ENCODE measurements at places on chromosomes 7 and 10.

DNA sequence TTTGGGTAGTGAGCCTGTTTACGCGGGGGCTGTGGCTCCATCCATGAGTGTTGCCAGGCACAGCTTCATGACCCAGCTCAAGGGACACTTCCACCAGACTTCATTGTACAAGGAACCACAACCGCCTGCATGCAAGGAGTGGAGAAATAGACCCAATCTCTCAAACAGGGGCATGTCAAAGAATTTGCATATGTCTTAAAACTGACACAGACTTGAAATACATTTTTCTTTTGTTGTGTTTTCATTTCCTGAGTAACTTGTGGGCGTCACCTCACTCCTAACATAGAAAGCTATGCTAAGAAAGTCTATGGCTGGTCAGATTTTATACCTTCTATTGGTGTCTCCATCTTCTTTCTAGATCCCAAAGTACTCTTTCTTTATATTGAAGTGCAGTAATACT lies 266.2 kb upstream of the RNF32 start:
- DNase-seq: no peak

GRCh38 chr10:90871279-90871765 lies 452 bp upstream of the RPP30 start:
- peak; percentile 50 for DNase-seq

- DNase-seq: no peak
These were observed 330.3 kb downstream of the HGF start for GRCh38 chr7:81439591-81439990.

DNA sequence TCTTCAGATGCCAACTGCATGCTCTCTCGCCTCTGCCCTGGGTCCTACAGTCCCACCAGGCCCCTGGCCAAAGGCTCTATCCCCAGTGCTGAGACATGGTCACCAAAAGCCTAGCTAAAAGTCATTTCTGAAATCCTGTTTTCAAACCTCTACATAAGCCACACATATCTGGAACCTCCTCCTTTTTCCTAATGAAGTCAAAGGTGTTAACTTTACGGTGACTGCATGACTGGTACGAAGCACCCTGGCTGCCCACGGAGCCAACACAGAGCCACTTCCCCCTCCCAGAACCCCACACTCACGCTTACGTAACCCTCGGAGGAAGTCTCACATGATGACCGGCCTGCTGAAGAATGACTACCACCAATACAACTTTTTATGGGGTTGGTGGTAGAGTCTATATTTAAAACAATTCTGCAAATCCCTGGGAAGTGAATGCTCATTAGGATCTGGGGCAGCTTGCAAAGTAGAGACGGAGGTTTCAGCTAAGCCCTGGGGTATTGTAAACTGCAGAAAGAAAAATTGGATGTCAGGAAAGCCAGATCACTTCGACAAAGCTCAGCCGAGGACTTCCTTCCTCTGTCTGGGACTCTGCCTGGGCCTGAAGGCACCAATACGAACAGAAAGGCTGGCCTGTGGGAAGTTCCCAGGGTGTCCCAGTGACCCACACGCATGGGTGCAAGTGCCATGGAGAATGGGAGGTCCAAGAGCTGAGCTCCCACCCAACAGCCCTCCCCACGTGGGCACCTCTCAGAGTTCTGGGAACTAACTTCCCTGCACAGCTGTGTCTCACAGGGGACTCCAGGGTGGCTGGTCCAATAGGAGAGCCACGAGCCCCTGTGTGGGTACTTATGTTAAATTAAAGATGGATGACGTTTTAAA lies 50.7 kb downstream of the PDGFA start:
- DNase-seq: no peak

DNA sequence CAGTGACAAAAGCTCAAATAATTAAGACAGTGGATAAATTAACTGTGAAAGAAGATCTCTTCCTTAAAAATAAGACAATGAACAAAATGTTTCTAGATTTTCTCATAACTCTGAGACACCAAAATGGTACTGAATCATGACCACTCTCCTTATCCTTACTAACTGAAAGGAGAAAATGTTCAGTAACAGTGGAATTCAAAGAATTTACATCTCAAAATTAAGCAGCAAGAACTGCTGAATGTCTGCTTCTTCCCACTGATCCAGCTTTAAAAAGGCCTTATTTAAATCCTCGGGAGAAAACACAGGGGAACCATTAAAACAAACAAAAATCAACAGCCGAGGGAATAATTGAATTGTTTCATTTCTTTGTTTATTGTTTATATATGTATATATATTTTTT lies 27.3 kb upstream of the PLXDC2 start:
- DNase-seq: no peak

GRCh38 chr10:116237970-116238369 lies 35.0 kb downstream of the GFRA1 start:
- DNase-seq: no peak

DNA sequence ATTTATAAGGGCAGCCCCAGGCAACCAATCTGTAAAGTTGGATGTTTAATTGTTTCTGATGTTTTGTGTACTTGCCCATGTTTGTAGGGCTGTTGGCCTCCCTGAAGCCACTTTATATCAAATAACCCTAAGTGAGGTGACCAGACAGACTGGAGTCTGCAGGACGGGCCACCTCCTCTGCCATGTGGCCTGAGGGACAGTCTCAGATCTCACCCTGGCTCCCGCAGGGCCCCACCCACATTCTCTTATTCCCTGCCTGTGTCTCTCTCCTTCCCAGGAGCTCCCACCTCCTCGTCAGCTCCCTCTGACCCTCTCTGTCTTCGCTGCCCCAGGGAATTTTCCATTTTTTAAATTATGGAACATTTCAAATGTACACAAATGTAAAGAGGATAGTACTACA lies 9.5 kb upstream of the C10orf71 start:
- no peak for DNase-seq

DNA sequence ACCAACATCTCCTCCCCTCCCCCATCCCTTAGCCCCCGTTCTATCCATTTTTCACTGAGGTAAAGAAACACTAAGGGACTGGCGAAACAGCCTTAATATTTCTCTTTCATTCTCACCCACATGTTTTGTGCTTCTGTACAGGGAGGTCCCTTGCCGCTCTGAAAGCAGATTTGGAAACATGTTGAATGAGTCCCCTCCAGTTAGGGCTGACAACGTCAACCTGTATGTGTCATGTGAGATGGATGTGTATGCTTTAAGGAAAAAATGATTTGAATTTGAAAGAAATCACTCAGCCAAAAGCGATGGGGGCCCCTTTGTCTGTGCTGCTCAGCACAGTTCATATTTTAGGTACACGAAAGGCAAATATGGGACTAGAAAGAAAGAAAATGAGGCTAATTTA lies 314.3 kb upstream of the LRGUK start:
- DNase-seq: no peak

DNA sequence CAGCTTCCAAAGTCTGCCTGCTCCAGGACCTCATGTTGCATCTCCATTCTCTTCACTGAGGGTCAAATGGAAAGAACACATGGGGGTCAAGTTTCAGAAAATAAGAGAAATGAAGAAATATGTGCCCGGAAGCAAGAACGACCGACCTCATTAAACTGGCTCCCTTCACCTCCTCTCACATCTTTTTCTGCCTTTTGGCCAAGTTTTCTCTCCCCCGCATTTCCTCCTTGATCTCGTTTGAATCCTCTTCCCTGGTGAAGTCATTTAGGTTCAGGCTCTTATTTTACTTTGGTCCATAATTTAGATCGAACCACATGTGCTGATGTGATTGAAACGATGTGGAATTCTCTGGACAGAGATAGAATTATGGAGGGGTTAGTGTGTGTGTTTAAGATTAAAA lies 44.2 kb downstream of the EGFR start:
- DNase-seq: no peak

- DNase-seq: no peak
These were observed 134.4 kb upstream of the UNC5B start for GRCh38 chr10:71077796-71078453.

DNA sequence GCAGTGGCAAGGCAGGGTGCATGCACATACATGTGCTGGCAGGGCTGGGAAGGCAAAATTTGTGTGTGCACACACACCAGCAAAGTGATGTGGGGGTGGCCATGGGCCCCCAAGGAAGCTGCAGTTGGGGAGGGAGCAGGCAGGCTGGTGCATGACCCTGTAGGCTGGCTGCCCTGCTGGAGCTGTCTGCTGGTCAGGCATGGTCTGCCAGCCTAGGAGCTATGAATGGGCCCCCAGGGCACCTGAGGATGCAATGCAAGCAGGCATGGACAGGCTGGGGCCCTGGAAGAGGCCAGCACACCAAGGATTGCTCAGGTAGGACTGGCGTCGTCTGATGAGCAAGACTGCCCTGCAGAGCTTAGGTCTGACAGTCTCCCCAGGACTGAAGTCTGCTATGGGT lies 18.2 kb upstream of the PPP1R3A start:
- no peak for DNase-seq

DNA sequence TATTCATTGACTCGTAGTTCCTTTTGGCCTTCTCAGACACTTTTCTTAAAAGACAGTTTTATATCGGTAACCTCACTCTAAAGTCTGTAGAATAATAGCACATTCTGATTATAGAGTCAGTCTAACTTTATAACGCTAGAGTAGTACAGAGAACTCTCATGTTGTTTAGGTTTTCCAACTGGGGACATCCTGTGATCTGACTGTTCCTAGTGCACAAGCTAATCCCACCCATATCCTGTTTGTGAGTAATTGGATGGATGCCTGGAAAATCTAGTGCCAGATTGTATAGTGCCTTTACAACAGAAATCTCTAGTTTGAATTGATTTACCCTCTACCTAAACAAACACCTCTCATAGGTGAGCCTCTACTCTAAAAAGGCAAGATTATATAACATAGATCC lies 107.4 kb downstream of the ZEB1 start:
- no peak for DNase-seq

GRCh38 chr7:121562259-121562658 lies 166.2 kb upstream of the FAM3C start:
- DNase-seq: no peak

GRCh38 chr10:102781921-102782557 lies 38.3 kb downstream of the WBP1L start:
- DNase-seq: no peak

GRCh38 chr10:13219685-13220670 lies 14.2 kb downstream of the UCMA start:
- DNase-seq: no peak

DNA sequence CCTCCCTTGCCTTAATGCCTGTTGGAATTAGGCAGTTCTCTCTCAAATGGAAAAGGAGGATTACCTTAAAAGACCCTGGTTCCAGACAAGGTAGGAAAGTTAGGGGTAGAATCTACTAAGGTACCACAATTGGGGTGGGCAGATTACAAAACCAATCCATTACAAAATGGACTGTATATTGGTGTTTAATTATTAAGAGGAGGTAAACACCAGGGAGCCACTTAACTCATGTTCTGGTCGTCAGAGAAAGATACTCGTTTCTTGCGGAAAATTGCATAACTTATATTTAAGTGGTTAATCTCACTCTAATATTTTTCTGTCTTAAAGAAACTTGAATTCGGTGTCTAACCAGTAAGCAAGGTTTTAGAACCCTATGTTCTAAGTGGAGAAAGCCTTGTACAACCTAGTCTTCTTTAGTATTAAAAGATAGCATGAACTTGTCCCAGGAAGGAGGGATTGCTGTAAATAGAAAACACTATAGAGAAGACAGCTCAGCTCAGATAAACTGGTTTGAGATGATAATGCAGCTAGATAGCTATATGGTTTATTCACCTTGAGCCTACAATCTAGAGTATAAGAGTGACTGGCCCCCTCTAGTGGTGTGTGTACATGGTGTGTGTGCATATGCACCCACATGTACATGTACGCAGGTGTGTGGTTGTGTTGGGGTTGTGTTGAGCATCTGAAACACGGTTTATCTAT lies 58.0 kb upstream of the STRIP2 start:
- DNase-seq: peak; percentile 56

DNA sequence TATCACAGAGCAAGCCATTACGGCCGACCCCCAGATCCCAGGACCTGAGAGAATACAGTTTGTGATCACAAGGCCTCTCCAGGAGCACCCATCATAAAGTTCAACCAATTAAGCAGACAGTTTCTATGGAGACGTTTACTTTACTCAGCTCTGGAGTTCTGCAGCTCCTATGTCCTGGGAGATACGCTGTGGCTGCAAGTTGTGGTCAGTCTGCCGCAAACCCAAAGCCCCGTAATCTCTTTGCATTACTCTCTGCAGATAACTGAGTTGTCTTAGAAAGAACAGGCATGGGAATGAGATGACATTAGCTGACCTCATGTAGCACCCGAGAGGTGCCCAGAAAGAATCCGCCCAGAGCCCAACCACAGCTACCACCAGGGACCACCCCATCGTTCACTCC lies 305.1 kb downstream of the FGFR2 start:
- DNase-seq: no peak

GRCh38 chr7:124597509-124597908 lies 168.1 kb downstream of the GPR37 start:
- DNase-seq: no peak

DNA sequence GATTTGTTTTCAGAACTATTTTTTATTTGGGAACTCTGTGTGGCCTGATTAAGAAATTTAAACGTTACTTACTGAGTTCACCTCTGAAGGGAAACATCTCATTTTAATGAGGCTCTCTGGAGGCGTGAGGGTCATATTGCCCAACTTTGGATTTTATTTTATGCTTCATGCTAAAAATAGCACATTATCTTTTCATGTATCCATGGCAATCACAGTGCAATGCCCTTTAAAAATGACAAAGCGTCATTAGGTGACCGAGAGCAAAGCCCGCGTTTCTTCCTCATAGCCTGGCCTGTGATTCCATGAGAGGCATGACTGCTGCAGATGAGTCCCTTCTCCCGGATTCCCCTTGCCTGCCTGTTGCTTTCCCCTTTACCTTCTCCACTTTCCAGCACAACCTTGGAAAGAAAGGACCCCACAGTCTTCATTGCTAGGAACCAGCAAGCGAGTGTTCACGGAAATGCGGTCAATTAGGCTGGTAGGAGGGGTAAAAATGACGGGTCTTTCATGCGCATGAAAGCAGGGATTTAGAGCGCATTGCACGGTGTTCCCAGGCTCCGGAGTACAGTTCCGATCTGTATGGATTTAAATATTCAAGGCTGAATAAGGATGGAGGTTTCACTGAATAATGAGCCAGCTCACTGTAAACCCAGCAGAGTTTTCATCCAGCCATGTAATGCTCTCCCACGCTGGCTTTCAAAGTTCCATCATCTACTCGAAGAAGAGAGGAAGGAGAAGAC lies 98.2 kb upstream of the PITRM1 start:
- DNase-seq: no peak

DNA sequence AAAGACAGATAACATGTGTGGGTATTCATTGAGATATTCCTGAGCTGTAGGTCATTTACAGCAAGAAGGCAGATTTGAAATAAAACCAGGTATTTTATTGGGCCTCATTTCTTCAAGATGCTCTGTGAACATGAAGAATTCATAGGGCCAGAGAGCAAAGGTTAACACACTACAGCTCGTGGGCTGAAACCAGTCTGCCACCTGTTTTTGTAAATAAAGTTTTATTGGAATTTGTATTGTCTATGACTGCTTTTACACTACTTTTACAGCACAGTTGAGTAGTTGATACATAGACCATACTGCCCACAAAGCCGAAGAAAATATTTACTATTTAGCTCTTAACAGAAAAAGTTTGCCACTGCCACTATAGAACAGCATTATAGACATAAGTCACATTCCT lies 22.1 kb upstream of the LIPA start:
- no peak for DNase-seq

GRCh38 chr7:134648456-134648855 lies 1.8 kb downstream of the BPGM start:
- no peak for DNase-seq

All from CD4-positive, alpha-beta T cell treated with Interleukin-6 for 4 hours (primary cell).